ENCODE measurements at places on chromosomes 7 and 10.

DNA sequence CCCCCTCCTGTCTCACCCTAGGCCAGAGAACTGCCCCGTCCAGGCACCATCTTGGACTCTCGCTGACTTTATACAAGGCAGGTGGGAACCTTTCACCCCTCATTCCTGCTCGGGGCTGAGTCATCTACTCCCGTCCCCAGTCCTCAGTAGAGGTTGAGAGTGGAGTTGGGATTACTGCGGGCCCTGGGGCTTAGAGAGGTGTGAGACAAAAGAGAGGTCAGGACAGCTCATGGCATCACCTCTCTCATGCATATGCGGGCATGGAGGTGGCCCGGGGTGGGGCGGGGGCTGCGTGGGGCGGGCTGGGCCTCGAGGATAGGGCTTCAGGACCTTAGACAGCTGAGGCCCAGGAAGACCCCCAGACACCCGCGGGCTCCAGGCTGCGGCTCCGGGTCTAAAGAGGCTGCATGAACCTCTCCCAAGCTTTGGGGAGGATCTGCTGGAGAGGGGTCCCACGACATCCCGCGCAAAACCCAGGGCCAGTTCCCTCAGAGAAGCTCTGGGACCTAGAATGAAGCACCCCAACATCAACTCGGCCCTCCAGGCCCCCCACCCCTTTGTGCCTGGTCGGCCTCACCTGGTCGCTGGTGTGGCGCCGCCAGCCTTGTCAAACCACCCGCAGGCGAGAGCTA lies 317 bp downstream of the PDZD7 start:
- DNase-seq, result no peak

DNA sequence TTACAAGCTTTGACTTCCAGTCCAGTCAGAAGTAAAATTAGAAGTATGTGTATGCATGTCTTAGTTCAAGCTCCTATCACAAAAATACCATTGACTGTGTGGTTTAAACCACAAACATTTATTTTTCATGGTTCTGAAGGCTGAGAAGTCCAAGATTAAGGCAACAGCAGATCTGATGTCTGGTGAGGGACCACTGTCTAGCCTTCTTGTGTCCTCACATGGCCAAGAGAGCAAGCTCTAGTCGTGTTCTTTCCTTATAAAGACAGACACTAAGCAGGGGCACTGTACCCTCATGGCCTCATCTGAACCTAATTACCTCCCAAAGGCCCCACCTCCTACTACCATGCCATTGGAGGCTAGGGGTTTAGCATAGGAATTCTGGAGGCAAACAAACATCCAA lies 41.3 kb upstream of the ARL4A start:
- DNase-seq, result no peak

GRCh38 chr10:75508239-75508813 lies 76.9 kb downstream of the LRMDA start:
- DNase-seq, result no peak

GRCh38 chr10:13146379-13146778 lies 15.0 kb upstream of the MCM10 start:
- no peak for DNase-seq

GRCh38 chr10:73226663-73227062 lies 20.4 kb downstream of the DNAJC9 start:
- no peak for DNase-seq

DNA sequence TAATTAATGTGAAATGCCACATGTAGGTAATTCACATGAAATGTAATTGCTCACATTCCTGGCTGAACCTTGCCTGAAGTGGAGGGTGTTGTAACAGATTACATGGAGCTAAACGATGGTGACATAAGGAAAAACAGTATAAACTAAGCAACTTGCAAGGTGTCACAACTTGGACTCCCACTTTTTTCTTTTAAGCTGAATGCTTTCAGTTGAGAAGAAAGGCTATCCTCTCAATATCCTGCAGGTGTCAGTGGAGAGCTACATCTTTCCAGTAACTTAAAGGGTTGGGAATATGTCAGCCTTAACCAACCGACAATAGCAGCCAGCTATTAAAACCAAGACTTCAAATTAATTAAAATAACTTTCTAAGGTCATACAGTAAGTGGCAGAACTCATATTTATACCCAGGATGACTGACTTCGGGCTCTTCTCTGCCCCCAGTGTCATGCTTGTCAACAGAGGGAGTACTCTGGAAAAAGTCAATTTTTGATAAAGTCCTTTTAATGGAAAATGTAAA lies 33.7 kb downstream of the NRBF2 start:
- peak; percentile 66 for DNase-seq

GRCh38 chr10:30489346-30489745 lies 55.4 kb downstream of the MAP3K8 start:
- DNase-seq, result no peak

DNA sequence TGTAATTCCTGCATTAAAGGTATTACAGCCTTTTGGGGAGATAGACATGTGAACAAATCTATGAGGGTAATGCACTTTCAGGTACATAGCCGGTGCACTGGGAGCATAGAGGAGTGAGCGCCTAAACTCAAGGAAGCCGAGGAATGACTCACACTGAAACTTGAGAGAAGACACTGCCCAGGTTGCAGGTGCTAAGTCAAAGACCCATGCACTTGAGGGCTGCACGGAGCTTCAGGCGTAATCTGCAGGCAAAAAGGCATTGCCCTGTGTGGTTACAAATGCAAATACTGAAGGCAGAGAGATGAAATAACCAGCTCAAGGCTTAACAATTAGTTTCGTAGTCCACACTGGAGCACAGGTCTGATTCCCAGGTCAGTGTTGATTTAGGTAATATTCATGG lies 51.0 kb upstream of the OSBPL3 start:
- no peak for DNase-seq

DNA sequence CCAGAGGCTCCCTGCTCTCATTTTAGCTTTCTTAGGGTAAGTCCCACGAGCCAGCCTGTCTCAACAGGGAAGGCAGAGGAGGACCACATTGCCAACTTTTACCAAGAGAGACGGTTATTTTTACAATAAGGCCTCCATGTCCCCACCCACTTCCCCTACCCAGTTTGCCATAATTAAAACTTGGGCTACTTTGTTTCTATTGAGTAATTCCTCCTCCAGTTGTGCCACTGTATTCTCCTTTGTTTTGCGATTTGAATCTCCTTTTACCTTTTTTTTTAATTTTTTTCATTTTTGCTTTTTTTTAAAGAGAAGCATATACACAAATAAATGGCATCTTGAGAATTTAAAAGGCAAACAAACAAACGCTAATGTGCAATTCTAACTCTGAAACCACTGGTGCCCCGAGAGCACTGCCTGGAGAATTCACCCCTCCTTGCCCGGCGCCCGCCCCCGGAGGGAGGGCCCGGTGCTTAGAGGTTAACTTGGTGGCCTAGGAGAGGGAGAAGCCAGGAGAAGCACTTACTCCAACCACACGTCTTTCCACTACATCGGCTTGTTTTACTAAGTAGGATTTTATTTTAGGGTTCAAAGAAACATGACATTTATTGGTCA lies 282.3 kb downstream of the USP6NL start:
- no peak for DNase-seq

- DNase-seq, result no peak
Measured at GRCh38 chr7:30936650-30937245, 25.1 kb downstream of the AQP1 start.

DNA sequence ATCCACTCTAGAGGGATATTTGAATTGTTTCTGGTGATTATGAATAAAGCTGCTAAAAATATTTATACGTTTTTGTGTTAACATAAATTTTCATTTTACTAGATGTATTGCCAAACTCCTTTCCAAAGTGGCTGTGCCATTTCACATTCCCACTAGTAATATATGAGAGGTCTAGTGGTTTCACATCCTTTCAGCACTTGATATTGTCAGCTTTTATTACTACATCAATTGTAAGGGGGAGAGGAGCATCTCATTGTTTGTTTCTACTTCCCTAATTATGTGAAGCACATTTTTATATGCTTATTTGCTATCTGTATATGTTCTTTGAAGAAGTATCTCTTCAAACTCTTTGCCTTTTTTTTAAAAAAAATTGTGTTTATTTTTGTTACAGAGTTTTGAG lies 184.5 kb downstream of the ADK start:
- DNase-seq, result no peak

- DNase-seq, result no peak
Measured at GRCh38 chr10:85043207-85043606, 714.8 kb downstream of the CCSER2 start.

- DNase-seq, result no peak
Measured at GRCh38 chr7:28956608-28957063, 1.5 kb downstream of the TRIL start.

DNA sequence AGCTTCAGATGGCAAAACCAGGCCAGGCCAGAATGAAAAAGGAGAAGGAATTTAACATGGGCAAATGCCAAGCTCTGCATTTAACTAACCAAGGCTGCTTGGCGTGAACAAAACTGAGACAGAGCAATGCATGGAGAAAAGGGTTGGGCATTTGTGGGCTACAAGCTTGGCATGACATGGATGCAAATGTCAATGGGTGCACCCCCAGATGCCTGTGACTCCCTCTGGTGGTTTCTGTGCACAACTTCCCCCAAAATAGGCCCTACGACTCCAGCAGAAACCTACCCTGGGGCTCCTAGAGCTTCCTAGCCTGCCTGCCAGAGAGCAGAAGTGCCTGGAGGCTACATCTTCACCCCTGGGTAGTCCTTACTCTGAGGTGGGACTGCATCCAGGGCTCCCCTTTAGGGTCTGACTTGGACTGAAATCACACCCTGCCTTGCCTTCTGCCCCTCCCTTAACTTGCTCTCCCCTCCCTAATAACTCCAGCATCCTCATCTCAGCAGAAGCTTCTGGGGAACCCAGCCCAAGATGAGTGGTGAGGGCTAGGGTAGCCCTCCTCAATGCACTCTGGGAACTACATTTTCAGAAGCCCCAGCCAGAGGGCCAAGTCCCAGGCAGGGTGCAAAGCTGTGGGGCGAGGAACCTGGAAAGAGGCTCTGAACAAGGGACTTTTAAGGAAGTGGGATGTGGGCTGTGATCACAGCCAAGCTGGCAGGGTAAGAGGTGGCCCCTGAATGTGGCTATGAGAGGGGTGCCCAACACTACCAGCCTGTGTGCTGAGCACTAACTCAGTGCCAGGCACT lies 11.3 kb downstream of the GPRIN2 start:
- no peak for DNase-seq

DNA sequence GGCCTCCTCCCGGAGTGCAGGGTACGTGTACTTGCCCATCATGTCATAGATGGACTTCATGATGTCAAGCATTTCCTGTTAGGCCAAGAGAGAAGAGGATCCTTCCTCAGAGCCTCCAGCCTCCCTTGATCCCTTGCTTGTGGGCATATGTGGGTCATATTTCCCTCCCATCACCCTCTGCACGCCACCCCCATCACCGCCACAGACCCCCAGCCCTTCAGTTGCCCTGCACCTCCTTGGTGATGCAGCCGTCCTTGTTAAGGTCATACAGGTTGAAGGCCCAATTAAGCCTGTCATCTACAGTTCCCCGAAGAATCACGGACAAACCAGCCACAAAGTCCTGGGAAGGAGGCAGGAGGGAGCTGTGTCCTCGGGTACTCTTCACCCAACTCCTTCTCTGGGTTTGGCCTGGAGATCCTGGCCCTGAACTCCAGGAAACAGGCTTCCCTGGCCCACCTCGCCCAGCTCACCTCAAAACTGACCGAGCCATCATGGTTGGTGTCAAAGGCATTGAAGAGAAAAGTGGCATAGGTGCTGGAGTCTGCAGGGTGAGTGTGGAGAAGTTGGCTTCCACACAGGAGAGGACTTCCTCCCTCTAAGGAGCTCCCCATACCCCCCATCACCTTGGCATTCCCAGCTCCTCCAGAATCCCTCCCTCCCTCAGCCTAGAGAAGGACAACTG lies 9.8 kb upstream of the OGA start:
- no peak for DNase-seq
